Esophagus squamous epithelium (tissue), 5 donors: ENCODE measurements at places on chromosomes 1 and 21. TPM values are rescaled to one million over a fixed set of nuclear protein-coding genes. Genes with fewer than 3 reads are reported as not detected.

Gene ETV3L
- total RNA-seq: not detected

GRCh38 chr1:156488566-156489165 is 11.9 kb downstream of the MEF2D start:
- no peak for DNase-seq

DNA sequence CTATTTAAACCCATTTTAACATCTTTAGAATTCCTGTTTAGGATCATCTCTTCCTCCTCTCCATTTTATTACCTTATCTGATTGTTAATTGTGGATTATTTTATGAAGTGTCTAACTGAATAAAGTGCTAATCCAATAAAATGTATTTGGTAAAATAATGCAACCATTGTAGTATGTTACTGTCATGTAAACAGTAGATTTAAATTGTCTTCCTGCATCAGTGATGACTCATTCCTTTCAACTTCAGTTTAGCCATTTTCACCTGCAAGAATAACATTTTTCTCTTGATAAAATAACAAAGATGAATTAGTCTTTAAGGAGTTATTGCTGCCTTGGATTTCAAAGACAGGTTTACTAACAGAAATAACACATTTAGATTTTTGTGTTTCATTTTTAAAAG is 5.4 kb downstream of the PPP2R5A start:
- no peak for DNase-seq

Gene CCDC185
- total RNA-seq: not detected

- DNase-seq: no peak
Observed at GRCh38 chr1:171613282-171613681, 8.8 kb upstream of the MYOCOS start.

- DNase-seq: no peak
Observed at GRCh38 chr21:46245213-46245915, 16.8 kb upstream of the LSS start.

DNA sequence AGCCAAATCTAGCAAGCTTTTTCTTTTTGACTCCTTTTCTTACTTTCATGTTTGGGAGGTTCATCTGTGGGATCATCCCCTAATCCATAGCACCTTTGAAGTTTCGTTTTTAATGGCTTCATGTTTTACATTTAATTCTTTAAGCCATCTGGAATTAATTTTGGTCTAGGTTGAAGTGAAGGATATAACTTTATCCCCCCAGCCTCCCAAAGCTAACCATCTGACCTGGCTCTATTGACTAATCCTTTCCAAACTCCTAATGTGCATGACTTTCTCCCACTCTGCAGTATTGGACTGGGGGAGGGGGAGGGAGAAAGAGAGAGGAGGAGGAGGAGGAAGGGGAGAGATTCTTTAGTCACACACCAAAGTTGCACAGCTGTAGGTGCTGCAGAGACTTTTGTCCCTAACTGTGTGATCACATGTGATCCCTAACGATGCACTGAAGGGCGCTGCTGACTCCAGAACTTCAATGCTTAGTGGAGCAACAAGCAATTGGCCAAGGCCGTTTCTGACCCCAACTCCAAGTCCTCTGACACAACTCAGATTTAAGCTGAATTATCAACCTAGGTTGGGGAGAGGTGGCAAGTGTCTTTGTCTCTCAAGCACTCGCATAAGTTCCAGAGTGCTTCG is 191.6 kb downstream of the HUNK start:
- no peak for DNase-seq

GRCh38 chr1:51936531-51936930 is 54.0 kb downstream of the RAB3B start:
- no peak for DNase-seq

DNA sequence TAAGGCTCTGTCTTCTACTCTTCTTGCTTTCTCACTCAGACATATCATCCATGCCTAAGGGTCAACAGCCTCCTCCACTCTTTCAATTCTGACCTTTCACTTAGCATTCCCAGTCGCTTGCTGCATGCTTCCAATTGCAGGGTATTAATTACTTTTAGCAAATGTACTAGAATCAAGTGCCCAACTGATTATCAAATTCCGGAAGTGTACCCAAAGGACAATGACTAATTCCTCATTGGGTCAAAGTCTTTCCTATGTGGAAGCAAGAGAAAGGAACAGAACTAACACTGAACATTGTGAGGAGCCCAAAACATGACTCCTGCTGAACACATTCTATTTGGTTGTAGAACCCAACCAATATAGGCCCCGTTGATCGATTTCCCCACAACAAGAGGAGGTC is 101.8 kb downstream of the APP start:
- no peak for DNase-seq

Gene CD1E
- 3.8 TPM for total RNA-seq

- DNase-seq: no peak
Observed at GRCh38 chr1:163231385-163231784, 28.7 kb upstream of the RGS5 start.

- no peak for DNase-seq
Observed at GRCh38 chr1:31951276-31951675, 13.1 kb upstream of the PTP4A2 start.

Gene MIXL1
- not detected for total RNA-seq

DNA sequence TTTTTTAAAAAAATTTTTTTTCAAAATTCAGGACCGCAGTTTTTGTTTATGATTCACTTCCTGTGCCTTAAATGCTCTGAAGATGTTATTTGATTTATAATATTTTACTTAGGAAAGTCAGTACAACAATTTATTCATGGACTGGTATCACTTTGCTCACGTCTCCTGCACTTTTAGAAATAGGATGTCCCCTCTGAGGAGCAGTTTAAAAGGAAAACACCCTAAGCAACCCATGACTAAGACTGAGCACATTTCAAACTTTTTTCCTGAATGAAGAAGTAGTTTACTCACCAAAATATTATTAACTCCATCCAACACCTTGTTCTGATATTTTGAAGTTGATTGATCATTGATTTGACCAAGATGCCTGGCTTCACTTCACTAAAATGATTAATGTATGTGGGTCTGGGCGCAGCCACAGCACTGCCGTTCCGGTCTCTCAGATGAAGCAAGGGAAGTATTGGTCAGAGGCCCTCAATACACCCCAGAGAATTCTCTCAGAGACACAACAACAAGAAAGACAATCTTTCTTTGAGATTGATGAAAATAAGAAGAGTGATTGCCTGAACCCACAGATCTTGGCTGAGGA is 223.9 kb downstream of the TGFB2 start:
- no peak for DNase-seq

GRCh38 chr1:110102081-110102480 is 10.2 kb upstream of the UBL4B start:
- no peak for DNase-seq

GRCh38 chr1:169115891-169116585 is 9.5 kb downstream of the ATP1B1 start:
- DNase-seq: peak; percentile 10

Gene USH2A
- not detected for total RNA-seq

GRCh38 chr1:156931974-156932710 is 11.7 kb downstream of the LRRC71 start:
- DNase-seq: no peak

DNA sequence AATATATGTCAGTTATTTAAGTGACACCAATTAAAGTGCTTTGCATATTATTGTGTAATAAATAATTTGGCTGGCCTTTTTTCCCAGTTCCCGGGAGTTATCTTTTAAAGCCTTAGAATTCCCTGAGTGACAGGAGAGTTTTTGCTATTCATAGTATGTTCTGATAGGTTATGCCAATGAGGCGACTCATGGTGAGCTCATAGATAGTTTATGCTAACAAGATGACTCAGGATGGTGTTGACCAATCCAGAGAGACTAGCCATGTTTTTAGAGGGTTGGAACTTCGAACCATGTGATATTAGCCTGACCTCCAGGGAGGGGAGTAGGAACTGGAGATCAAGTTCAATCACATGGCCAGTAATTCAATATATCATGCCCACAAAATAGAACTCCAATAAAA is 310.8 kb downstream of the USP25 start:
- DNase-seq: no peak

- DNase-seq: no peak
Observed at GRCh38 chr1:63921359-63921758, 147.5 kb downstream of the ROR1 start.

Gene HSPA6
- 2.5 TPM for total RNA-seq

Gene XKR8
- total RNA-seq: 4.4 TPM

DNA sequence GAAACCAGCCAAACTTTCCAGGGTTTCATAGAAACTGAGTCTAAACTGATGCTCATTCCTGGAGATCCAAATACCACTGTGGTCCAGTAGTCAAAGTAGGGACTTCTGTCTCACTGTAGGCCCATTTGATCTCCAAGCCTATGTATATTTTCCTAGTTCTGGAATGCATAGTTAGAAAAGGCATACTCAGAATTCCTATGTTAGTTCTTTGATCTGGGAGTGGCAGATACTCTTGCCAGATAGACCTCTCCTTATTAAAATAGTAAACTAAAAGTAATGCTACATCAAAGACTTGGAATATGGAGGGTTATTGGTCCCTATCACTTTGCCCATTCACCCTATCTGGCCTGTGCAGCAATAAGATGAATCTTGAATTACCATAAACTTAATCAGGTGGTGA is 10.4 kb upstream of the SGIP1 start:
- DNase-seq: no peak

GRCh38 chr21:44548922-44549321 is 2.4 kb downstream of the KRTAP10-2 start:
- no peak for DNase-seq

Gene NPR1
- 1.8 TPM for total RNA-seq

DNA sequence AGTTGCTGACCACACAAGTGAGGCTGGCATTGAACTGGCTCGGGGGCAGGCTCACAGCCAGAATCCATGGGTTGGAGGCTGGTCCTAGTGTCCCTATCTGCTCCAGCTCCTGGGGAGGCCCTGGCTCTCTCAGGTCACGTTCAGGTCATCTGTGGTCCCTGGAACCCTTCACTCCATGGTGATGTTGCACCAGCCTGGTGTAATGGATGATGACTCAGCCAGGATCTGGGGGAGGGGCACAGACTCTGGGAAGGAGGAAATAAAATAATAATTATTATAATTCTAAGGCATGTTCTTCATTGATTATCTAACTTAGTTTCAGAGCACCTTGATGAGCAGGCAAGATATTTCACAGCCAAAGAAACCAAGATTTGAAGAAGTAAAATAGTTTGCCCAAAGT is 26.6 kb upstream of the FCRL4 start:
- no peak for DNase-seq

Gene OR2T2
- not detected for total RNA-seq

GRCh38 chr1:80250573-80251168 is 1244.1 kb upstream of the ADGRL4 start:
- no peak for DNase-seq
